Cortex of kidney (tissue), 1 donor: ENCODE measurements at places on chromosomes 1 and 21.

- no peak for DNase-seq
These were observed 49.0 kb downstream of the JAK1 start for GRCh38 chr1:64917328-64917861.

DNA sequence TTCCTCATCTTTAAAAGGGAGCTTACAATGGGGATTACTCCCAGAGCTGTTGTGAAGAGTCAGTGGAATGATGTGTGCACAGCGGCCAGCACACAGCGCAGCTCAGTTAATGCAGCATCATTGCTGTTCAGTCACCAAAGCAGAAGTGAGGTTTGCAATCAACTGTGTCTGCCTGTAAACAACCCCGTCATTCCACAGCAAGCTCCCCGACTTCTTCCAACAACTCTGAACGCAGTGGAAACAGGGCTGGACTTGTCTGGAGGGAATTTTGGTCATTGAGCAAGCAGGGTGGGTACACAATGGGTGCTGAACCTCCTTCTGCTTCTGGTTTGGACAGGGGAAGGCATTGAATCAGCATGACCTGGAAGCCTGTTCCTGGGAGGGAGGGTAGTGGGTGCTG lies 347.4 kb downstream of the PTPRU start:
- DNase-seq = no peak

DNA sequence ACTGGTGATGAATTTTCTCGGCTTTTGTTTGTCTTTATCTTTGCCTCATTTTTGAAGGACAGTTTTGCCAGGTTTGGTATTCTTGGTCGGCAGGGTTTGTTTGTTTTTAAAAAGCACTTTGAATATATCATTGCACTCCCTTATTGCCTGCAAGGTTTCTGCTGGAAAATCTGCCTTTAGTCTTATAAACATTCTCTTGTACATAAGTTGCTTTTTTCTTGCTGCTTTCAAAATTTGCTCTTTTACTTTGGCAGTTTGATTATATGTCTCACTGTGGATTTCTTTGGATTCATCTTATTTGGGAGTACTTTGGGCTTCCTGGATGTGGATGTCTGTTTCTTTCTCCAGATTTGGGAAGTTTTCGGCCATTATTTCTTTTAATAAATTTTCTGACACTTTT lies 58.1 kb upstream of the C1orf146 start:
- no peak for DNase-seq

GRCh38 chr1:225691377-225691776 lies 38.5 kb upstream of the ENAH start:
- DNase-seq = no peak

- no peak for DNase-seq
These were observed 534.6 kb downstream of the SMYD3 start for GRCh38 chr1:245972476-245972875.

DNA sequence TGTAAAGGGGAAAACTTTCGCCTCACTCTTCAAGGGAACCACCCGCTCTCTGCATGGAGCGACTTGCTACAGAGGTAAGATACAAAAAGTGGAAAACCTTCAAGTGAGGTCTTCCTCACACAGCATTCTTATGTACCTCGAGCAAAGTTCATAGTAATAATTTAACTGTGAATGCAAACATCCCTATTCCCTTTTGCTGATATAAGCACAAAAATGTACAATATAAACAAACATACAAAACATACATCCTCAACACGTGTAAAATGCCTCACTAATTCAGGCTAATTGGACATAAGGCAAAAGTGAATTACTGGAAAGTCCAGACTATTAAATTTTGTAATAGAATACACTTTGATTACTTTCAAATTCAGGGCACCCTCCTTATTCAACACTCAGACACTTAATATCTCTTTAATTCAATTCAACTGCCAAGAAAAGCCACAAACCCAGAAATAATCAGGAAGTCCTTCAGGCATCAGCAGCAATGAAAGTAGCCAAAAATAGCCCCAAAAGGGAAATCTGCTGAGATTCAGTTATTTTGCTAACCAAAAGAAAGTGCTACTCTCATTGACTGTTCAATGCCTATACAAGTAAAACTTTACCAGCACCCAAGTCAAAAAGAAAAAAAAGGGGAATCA lies 15.2 kb upstream of the LMX1A start:
- no peak for DNase-seq

GRCh38 chr1:31755197-31755611 lies 8.9 kb downstream of the ADGRB2 start:
- no peak for DNase-seq

DNA sequence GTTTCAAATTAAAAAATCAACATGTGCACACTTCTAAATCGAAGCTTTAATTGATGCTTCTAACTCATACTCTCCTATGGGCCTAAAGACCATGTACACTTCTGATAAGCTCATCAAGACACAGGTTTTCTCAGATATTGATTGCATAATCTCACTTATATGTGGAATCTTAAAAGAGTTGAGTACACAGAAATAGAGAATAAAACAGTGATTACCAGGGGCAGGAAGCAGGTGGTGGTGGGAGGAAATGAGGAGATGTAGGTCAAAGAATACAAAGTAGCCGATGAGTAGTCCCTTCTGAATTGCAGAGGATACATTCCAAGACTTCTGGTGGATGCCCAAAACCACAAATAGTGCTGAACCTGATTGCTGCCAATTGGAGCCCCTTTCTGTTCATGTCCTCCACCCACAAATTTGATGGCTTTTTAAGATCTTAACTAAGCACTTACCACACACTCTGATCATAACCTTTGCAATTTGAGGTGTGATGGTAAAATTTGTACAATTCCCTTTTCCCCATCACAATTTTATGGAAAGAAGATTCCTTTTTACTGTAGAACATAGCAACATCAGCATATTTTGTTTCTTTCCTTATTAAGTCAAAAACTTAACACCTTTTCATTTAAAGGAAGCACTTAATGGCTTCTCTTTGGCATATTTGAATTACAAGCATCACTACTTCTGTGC lies 3.3 kb upstream of the CD1B start:
- DNase-seq = no peak

- DNase-seq = no peak
These were observed 49.1 kb downstream of the WNT9A start for GRCh38 chr1:227898502-227899140.

DNA sequence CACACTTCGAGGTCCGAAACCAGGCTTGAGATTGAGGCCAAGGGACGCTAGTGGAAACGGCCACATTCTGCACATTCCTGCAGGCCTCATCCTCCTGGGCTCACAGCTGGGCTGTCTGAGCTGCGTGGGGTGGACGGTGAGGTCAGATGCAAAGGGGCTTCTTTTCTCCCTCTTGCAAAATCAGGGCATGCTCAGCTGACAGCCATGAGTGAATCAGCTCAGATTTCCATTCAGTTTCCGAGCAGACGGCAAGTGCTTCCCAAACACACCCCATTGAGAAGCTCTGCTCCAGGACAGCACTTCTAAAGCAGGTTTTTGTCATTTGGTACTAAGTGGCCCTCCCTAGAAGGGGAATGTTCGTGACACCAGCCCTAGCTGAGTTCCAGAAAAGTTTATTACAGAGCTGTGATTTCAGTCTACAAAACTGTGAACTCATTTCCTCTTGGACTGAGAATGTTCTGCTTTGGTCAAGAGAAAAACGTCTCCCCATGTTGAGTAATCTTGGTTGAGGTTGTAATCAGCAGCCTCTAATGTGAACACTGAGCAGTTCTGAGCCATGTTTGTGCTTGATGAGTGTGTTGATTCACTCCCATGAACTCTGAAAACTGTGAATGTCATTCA lies 10.0 kb downstream of the PDPN start:
- DNase-seq = no peak

- no peak for DNase-seq
These were observed 288.4 kb downstream of the SMYD3 start for GRCh38 chr1:246218686-246219085.

GRCh38 chr1:59927213-59927612 lies 640 bp upstream of the CYP2J2 start:
- DNase-seq = no peak

GRCh38 chr1:192592517-192592916 lies 16.9 kb downstream of the RGS1 start:
- DNase-seq = no peak

DNA sequence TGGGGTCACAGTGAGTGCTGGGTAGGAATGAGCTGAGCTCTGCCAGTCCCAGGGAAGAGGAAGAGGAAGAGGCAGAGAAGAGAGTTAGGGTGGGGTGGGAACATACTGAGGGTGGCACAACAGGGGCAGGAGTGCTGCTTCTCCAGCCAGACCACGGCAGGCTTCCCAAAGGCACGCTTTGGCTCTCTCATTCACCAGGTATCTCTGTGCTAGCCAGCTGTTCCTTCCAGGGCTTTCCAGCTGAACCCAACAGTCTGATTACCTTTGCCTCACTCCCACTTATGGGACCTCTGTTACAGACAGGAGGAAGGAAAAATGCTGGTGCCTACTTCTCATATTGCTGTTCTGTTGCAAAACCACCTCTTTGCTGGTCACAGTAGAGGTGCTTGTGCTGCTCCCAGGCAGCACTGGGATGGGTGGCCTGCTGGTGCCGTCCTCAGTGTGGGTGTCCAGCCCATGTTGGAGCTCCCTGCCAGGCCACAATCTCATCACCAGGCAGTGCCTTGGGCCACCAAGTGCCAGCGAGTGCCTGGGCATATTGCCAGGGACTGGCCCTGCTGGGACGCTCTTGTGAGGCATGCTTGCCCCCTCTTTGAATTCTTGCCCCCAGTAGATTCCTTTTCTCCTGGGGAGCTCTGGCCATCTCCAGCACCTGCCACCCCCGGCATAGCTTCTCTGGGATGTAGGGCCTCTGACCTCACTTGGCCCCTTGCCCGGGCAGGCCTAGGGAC lies 2.1 kb downstream of the ADORA1 start:
- no peak for DNase-seq

DNA sequence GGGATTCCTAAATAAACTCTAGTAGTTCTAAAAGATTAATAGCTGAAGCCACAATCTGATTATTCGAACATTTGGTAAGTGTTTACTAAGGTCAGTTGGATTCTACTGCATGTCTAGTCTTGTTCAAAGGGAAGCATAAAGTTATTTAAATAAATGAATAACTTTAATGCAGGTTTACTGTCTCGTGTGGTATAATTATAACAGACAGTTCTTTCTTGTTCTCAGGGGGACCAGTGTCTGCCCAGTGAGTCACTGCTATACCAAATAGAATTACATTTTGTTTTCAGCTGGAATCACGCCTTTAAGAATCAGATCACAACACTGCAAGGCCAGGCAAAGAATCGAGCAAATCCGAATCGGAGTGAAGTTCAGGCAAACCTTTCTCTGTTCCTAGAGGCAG lies 45.1 kb downstream of the SMG7 start:
- DNase-seq = no peak

DNA sequence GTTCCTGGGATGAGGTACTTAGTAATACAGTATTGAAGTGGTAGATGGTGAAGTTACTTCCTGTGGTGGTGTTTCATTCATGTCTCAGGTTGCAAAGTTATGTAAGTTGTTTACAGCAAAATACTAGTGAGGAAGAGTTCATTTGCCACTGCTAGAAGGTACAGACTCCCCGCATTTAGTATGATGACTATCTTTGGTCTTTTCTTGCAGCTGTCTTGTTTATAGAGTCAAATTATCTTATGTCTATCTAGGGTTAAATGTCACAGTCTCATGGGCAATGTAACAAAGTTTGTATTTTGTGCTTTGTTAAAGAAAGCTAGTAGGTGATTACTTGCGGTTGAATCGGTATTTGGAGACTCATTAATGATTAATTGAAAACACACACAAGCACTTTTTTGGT lies 50.2 kb downstream of the LRRC8D start:
- no peak for DNase-seq

DNA sequence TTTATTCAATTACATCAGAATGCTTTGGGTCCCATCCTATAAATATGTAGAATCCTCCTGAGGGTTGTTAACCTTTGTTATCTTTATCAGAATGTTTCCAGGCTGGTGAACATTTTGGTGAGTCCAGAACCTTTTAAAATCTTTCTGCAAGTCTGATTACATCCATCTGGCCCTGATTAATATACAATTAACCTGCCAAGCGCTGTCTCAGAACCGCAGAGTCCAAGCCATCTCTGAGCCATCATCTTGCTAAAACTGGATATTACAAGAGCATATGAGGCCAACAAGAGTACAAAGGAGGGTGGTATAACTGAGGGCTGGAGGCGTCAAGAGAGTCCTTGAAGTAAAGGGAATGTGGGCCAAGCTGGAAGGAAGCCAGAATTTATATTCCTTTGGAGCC lies 88.6 kb upstream of the ZC3H11B start:
- no peak for DNase-seq

- DNase-seq = no peak
These were observed 36.6 kb downstream of the NRIP1 start for GRCh38 chr21:15028186-15028585.

- DNase-seq = no peak
These were observed 69.6 kb downstream of the PTPRU start for GRCh38 chr1:29305943-29306342.

- DNase-seq = no peak
These were observed 38.3 kb upstream of the GBP5 start for GRCh38 chr1:89310976-89311375.

- no peak for DNase-seq
These were observed 86.4 kb upstream of the COL6A1 start for GRCh38 chr21:45894906-45895777.

- DNase-seq = no peak
These were observed 7.3 kb upstream of the CACNA1S start for GRCh38 chr1:201119206-201120197.

GRCh38 chr1:113321771-113322387 lies 68.4 kb upstream of the MAGI3 start:
- DNase-seq = no peak

DNA sequence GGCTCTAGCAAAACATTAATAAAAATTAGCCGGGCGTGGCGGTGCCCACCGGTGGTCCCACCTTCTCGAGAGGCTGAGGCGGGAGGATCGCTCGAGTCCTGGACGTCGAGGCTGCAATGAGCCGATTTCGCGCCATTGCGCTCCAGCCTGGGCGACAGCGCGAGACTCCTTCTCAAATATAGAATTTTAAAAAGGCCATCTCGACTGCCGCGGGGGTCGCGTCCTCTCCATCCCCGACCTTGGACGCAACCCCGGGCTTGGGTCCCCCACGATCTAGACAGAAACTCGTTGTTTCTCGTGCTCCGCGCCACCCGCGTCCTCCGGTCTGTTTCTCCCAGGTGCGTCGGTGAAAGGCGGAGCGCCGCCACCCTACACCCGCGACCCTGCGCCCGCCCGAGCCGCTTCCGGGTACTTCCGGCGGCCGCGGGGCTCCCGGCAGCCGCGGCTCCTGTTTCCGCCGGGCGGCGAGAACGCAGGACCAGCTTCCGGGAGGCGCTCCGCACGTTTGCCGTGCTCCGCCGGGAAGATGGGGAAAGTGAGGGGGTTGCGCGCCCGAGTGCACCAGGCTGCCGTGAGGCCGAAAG lies at the start of gene SLX9:
TSS of gene SLX9 (plus strand) at position 498 of the 584 bp plus-strand sequence. CDS start at position 527, 29 bp downstream.
- DNase-seq = no peak

GRCh38 chr1:22502202-22502601 lies 50.6 kb downstream of the ZBTB40 start:
- DNase-seq = no peak

- DNase-seq = no peak
These were observed 20.2 kb downstream of the NFYC start for GRCh38 chr1:40711465-40712404.
